H9 (cell line): ENCODE measurements at places on chromosomes 6 and 20.

DNA sequence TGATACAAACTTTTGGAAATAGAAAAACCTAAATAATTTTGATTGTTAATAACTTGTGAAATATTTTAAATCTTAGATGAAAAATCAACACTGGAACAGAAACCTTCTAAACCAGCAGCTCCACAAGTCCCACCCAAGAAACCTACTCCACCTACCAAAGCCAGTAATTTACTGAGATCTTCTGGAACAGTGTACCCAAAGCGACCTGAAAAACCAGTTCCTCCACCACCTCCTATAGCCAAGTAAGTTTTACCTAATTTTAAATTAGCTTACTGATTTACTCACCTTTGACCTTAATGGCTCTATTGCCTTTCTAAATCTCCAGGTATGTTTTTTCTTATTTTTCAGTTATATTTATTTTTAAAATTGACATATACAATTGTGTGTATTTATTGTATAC is 102.6 kb upstream of the ADGRF4 start:
- no peaks in the 10 kb centered on the region for H3K27me3 ChIP-seq
- H3K4me1 ChIP-seq, result no peaks in the 10 kb centered on the region
- no peak overlapping the region for H3K4me3 ChIP-seq
- no peak for DNase-seq
- peaks cover 61% of the 10 kb centered on the region for H3K36me3 ChIP-seq
- H3K27ac ChIP-seq, result no peak overlapping the region

- H3K27ac ChIP-seq, result no peak overlapping the region
- H3K4me1 ChIP-seq, result no peaks in the 10 kb centered on the region
- DNase-seq, result no peak
- no peak overlapping the region for H3K4me3 ChIP-seq
- no peaks in the 10 kb centered on the region for H3K36me3 ChIP-seq
- no peaks in the 10 kb centered on the region for H3K27me3 ChIP-seq
Observed at GRCh38 chr6:41693281-41694240, 41.8 kb downstream of the TFEB start.

DNA sequence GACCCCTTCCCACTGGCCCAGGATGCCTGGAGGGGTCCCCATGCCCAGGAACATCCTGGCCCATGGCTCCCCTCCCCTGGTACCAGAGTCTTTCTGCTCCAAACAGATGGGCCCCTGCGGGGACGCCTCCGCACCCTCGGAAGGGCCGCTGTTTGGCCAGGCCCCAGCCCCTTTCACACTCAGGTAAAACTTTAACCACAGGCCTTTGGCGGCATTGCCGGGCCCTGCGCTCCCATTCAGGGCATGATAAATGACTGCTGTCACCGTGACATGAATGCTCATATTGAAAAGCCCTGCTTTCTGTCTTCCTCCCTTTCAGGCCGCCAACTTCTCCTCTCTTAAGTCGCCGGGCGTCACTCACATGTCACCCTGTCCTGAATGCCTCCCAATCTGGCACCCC is 141.5 kb upstream of the TOP1 start:
- H3K27me3 ChIP-seq, result no peaks in the 10 kb centered on the region
- H3K36me3 ChIP-seq, result no peaks in the 10 kb centered on the region
- no peak overlapping the region for H3K4me3 ChIP-seq
- DNase-seq, result no peak
- no peak overlapping the region for H3K27ac ChIP-seq
- no peaks in the 10 kb centered on the region for H3K4me1 ChIP-seq

DNA sequence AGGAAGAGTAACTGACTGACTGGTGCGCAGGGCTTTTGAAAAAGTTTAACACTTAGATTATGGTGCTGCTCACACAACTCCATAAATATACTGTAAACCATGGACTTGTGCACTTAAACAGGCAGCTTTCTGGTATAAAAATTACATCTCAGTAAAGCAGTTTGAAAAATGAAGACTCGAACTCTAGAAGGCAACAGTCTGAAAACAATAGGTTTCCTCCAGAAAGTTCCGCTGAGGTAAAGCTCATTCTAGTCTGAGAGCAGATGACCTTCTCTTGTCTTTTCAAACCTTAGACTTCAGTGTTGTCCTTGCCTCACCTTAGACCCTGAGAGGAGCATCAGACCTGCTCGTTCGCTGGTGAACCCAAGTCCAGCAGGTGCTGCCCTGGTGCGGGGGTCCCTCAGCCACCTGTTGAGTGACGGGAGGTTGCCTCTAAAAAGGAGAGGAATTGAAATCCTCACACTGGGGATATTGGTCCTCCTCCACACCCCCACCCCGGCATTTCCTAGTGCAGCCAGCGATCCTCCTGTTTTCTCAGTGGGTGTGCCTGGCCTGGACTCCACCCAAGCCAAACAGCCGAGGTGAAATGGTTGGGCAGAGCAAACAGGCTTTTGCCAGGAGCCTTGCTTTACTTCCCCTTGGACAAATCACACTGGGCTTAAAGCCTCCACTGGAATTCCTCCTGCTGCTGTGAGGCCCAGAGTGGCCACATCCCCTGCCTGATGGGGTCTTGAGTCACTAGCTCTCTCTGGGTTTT is 14.7 kb upstream of the PYGB start:
- no peak overlapping the region for H3K4me3 ChIP-seq
- no peak for DNase-seq
- H3K4me1 ChIP-seq, result no peaks in the 10 kb centered on the region
- no peak overlapping the region for H3K27ac ChIP-seq

- H3K36me3 ChIP-seq, result no peaks in the 10 kb centered on the region; the same call in 2 of the 3 replicates
- no peak for DNase-seq
- no peak overlapping the region for H3K4me3 ChIP-seq
- peaks cover 4% of the 10 kb centered on the region; the same call in 1 of the 2 replicates for H3K4me1 ChIP-seq
- H3K27ac ChIP-seq, result no peak overlapping the region
Observed at GRCh38 chr6:53119349-53119748, 29.3 kb downstream of the GCM1 start.

- H3K4me3 ChIP-seq, result no peak overlapping the region
- H3K36me3 ChIP-seq, result no peaks in the 10 kb centered on the region; the same call in 1 of the 3 replicates
- no peaks in the 10 kb centered on the region for H3K27me3 ChIP-seq
- no peak for DNase-seq
- H3K27ac ChIP-seq, result no peak overlapping the region
- no peaks in the 10 kb centered on the region; the same call in 1 of the 2 replicates for H3K4me1 ChIP-seq
Observed at GRCh38 chr6:105192707-105193465, 13.1 kb upstream of the POPDC3 start.

- no peaks in the 10 kb centered on the region for H3K36me3 ChIP-seq
- DNase-seq, result no peak
- no peaks in the 10 kb centered on the region; the same call in 1 of the 2 replicates for H3K4me1 ChIP-seq
- H3K27me3 ChIP-seq, result no peaks in the 10 kb centered on the region
- H3K27ac ChIP-seq, result no peak overlapping the region
Observed at GRCh38 chr20:5470943-5471342, 154.2 kb upstream of the PROKR2 start.

DNA sequence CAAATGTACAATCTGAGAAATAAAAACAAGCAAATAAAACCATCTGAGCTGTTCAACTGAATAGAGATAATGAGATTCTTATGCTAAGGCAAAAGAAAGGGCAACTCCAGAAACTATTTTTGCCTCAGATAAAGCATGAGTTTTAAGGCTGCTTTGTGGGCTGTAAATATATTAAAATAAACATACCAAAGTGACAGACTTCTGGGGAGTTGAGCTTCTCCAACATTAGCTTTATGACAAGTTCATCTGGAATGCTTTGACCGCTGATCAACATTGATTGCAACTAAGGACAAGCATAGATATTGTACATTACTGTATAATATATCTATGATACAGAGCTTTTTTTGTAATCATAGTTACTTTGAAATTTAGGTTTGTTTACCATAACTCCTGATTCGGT is 19.3 kb downstream of the AK9 start:
- DNase-seq, result no peak
- H3K27ac ChIP-seq, result no peak overlapping the region
- H3K36me3 ChIP-seq, result no peaks in the 10 kb centered on the region
- no peaks in the 10 kb centered on the region for H3K27me3 ChIP-seq
- peaks cover 3% of the 10 kb centered on the region; the same call in 1 of the 2 replicates for H3K4me1 ChIP-seq

GRCh38 chr6:44133981-44134711 is 6.8 kb downstream of the TMEM63B start:
- H3K4me1 ChIP-seq, result no peaks in the 10 kb centered on the region
- peaks cover 33% of the 10 kb centered on the region for H3K36me3 ChIP-seq
- no peak overlapping the region for H3K27ac ChIP-seq
- no peaks in the 10 kb centered on the region for H3K27me3 ChIP-seq
- H3K4me3 ChIP-seq, result no peak overlapping the region

DNA sequence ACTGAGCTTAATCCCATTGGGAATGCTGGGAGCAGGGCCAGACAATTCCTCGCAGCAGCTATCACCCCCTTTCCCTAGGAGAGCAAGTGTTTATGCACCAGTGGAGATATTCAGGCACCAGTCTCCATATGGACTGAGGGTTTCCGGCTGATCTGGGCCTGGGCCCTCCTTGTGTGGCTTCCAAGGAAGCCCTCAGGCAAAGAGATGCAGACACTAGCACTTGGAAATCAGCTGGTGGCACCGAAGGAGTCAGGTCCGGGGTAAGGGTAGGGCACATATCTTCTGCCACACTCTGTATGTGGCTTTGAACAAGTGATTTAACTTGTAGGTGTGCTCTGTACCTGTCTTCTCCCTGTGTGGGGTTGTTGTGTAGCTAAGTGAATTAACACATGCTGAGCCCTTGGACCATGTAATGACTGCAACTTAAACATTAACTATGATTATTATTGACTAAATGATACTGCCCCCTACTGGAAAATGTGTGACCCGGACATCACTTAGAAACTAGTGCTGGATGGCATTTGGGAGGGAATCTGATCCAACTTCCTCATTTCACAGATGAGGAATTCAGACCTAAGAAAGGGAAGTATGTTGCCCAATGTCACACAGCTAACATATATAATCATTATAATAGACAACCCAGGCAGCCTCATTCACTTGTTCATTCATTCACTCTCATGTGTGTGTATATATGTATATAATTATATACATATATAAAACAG is 19.3 kb upstream of the WFDC2 start:
- no peak overlapping the region for H3K27ac ChIP-seq
- no peaks in the 10 kb centered on the region for H3K27me3 ChIP-seq
- no peak overlapping the region for H3K4me3 ChIP-seq
- peak; percentile 47 for DNase-seq

DNA sequence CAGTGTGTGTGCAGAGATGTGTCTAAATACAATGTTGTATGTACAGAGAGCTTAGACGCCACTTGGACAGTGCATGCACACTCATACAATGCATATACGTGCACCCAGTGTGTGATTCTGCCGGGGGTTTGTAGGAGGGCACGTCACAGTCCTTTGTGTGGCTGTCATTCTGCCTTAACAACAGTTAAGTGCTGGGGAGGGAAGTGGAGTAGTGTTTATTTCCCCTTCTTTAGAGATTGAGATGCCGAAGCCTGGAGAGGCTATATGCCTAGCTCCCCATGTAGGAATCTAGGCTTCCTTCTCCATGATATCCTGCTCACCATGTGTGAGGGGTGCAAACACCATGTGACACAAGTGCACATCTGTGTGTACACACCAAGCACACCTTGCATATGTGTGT is 38.2 kb downstream of the MDFI start:
- H3K27me3 ChIP-seq, result no peaks in the 10 kb centered on the region
- H3K36me3 ChIP-seq, result no peaks in the 10 kb centered on the region
- no peak overlapping the region for H3K4me3 ChIP-seq
- DNase-seq, result no peak
- no peak overlapping the region for H3K27ac ChIP-seq

DNA sequence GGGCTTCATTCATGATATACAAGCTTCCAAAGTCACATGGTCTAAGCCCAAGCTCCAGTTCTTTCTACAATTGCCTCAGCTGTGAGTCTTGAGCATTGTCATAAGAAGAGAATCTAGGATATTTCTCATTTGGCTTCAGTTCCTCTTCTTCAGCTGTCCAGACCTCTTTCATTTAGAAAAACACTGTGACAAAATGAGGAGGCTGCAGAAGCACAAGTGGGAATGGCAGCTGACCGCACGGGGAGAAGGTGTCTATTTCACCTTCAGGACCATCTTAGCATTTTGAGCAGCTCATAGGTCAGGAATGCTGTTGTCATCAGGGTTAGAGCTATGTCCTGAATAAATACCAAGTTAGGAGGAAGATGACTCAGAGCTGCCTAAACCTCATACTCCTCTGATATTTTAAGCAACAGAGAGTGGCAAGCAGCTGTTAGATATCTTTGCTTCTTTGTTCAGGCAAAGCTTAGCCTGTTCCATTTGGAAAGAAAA is 390.1 kb upstream of the CITED2 start:
- H3K27ac ChIP-seq, result no peak overlapping the region
- H3K36me3 ChIP-seq, result no peaks in the 10 kb centered on the region
- no peaks in the 10 kb centered on the region; the same call in 1 of the 2 replicates for H3K4me1 ChIP-seq
- DNase-seq, result no peak
- H3K27me3 ChIP-seq, result no peaks in the 10 kb centered on the region
- no peak overlapping the region for H3K4me3 ChIP-seq

DNA sequence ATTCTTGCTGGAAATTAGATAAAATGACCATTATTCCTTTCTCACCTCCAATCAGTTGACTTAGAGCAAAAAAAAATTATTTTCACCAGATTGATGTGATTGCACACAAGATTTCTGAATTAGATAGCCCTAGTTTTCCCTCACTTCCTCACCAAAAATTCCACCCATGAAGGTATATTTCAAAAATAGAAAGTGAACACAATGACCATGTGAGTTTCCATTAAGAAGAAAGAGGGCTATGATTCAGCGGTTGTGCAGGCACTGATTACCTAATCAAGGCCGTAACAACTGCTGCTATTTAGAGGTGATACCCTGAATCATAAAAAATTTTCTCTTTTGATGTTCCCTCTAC is 19.5 kb upstream of the RALGAPA2 start:
- no peak for DNase-seq
- no peak overlapping the region for H3K27ac ChIP-seq
- H3K27me3 ChIP-seq, result no peaks in the 10 kb centered on the region
- no peak overlapping the region for H3K4me3 ChIP-seq

DNA sequence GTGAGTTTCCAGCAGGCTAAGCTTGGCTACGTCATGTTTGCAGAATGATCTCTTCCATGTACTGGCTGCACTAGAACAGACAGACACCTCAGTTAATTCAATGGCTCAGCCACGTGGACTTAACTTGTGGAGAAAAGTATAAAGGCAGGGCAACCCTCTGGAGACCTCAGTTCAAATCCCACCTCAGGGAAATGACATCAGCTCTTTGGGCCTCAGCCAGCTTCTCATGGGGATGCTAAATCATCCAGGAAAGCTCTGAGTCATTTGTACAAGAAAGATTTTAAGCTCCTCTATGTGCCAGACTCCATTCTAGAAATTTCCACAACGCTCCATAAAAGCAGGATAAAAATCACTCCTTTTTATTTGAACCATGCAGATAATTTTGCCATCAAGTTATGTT is 128.5 kb upstream of the SALL4 start:
- H3K36me3 ChIP-seq, result no peaks in the 10 kb centered on the region
- H3K27ac ChIP-seq, result no peak overlapping the region
- no peaks in the 10 kb centered on the region for H3K27me3 ChIP-seq
- DNase-seq, result no peak
- no peaks in the 10 kb centered on the region; the same call in 1 of the 2 replicates for H3K4me1 ChIP-seq
